ENCODE measurements at places on chromosomes 7 and 10. TPM values are rescaled to one million over a fixed set of nuclear protein-coding genes. Genes with fewer than 3 reads are reported as not detected.

DNA sequence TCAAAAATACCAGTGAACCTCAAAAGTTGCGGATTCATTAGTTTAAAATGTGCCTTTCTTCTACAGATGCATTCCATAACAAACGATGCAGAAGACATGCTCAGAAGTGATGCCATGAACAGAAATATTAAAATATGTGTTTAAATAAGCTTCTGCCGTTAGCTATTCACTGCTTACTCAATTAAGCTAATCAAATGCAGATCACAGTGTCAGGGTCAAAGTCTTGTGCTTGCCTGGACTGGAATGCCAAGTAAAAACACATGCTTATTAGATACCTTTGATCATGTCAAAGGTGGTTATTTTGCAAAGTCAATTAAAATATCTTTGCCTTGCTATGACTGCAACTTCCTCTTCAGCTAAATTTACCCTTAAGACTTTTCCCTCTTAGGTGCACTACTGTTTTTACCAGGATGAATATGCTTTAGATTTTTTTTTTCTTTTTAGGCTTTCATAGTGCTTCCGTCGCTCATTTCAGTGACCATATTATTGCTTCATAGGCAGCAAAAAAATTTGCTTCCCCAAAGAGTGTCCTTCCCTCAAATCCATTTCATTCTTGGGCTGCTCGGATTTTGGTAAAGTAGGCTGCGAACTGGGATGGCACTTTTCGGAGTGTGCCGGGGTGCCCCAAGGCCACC lies 905 bp downstream of the ASB13 start:
- peak overlapping the region; percentile 72 for H3K27ac ChIP-seq
- peaks cover 18% of the 10 kb centered on the region for H3K4me1 ChIP-seq
- peaks cover 8% of the 10 kb centered on the region for H3K36me3 ChIP-seq

Gene NANOS1
- polyA plus RNA-seq, result not detected

DNA sequence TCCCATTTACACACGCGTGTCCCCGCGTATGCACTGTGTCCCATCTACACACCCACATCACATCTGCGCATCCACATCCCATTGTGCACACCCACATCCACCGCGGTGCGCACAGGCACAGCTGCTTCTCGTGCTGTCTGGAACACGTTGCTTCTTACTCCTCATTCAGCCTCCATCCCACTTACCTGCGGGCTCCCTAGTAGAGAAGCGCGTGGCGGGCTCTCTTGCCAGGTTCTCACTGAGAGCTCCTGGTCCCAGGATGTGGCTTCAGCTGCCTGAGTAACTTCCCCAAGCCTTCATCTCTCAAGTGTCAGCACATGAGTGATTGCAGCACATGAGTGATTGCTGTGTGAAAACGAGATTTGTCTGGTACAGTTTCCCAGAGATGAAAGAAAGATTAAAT lies 117.8 kb downstream of the TRRAP start:
- peaks cover 33% of the 10 kb centered on the region for H3K36me3 ChIP-seq
- no peak for DNase-seq
- H3K27ac ChIP-seq, result no peak overlapping the region
- H3K27me3 ChIP-seq, result no peaks in the 10 kb centered on the region
- no peak overlapping the region for H3K4me3 ChIP-seq
- no peaks in the 10 kb centered on the region for H3K4me1 ChIP-seq

Gene ADCY1
- polyA plus RNA-seq, result 1.0 TPM

DNA sequence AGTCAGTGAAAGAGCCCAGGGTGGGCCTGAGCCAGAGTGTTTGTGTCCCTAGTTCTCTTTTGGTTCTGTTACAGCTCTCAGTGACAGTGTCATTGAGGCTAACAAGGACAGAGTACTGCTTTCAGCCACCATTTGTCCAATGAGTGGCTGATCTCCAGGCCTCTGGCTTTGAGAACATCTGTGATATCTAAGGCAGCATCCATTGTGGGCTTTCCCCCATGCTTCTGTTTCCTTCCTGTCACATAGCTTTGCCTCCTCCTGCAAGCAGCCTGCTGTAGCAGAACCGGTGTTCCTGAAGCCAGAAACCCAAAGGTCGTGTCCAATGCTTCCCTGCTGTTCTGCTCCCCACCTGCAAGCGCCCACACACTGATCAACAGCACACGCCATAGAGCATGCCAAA lies 68.4 kb downstream of the IKZF1 start:
- no peak for DNase-seq
- H3K36me3 ChIP-seq, result no peaks in the 10 kb centered on the region
- H3K4me1 ChIP-seq, result no peaks in the 10 kb centered on the region
- H3K27me3 ChIP-seq, result no peaks in the 10 kb centered on the region
- no peak overlapping the region for H3K27ac ChIP-seq

Gene TMEM176B
- 152 TPM for polyA plus RNA-seq

DNA sequence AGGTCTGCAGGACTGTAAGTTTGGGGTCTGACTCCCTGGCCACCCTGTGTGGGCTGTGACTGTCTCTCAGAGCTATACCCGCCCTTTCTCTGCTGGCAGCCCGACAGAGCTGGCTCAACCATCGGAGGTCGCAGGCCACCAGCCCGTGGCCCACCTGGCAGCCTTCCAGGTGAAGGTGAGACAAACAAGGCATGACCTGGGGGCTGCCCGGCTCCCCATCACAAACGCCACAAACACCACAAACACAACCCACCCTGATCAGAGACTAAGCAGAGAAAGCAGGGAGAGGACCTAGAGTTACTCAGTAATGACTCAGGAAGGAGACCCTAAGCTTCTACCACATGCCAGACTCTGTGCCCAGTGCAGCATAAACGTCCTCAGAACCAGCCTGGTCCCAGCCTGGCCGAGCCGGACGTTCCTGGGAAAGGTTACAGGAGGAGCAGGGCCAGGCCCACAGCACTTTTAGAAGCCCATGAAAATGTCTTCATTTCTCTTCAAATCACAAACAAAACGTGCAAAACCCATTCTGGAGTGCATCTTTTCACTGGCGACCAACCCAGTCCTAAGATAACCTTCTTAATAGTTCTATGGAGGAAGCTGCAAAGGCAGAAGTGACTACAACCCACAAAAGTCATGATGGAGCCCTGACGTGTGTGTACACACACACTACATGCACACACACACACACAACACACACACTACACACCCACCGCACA lies 66.8 kb downstream of the MKI67 start:
- H3K27me3 ChIP-seq, result no peaks in the 10 kb centered on the region
- H3K4me3 ChIP-seq, result no peak overlapping the region
- DNase-seq, result no peak
- no peak overlapping the region for H3K27ac ChIP-seq

- DNase-seq, result peak; percentile 62
- peak overlapping the region; percentile 77 for H3K27ac ChIP-seq
- no peaks in the 10 kb centered on the region for H3K27me3 ChIP-seq
- peaks cover 5% of the 10 kb centered on the region for H3K4me1 ChIP-seq
- H3K4me3 ChIP-seq, result peak overlapping the region; percentile 53
These were observed 473 bp downstream of the ADCK2 start for GRCh38 chr7:140673063-140673773.

DNA sequence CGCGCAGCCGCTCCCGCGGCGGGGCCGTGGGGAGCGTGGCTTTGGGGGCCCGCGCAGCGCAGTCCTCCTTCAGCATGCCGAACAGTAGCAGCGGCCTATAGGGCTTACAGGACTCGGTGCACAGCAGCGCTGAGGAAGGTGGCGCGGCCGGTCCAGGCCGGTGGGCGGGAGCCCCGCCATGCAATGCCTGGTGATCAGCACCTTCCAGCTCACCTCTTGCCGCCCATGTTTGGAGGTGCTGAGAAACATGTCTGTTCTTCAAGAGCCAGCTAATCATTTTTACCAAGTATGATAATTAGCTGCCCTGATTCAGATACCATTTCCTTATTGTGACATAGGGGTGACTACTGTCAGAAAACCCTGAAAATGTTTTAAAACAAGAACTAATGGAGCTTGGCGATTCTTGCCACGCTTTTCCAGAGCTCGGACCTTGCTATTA lies 33.5 kb upstream of the SFTPD start:
- H3K27ac ChIP-seq, result no peak overlapping the region
- no peaks in the 10 kb centered on the region for H3K4me1 ChIP-seq
- no peak overlapping the region for H3K4me3 ChIP-seq
- DNase-seq, result peak; percentile 41
- no peaks in the 10 kb centered on the region for H3K36me3 ChIP-seq

- peak; percentile 55 for DNase-seq
- H3K4me3 ChIP-seq, result no peak overlapping the region
These were observed 291.2 kb downstream of the HGF start for GRCh38 chr7:81478664-81479063.

Gene PRLHR
- polyA plus RNA-seq, result not detected

- H3K36me3 ChIP-seq, result peaks cover 11% of the 10 kb centered on the region
- H3K27me3 ChIP-seq, result peaks cover 9% of the 10 kb centered on the region
- H3K4me1 ChIP-seq, result peaks cover 3% of the 10 kb centered on the region
- no peak for DNase-seq
- peak overlapping the region; percentile 12 for H3K27ac ChIP-seq
- H3K4me3 ChIP-seq, result no peak overlapping the region
These were observed 12.2 kb downstream of the PLAC9 start for GRCh38 chr10:80144696-80145131.
